Brain microvascular endothelial cell (primary cell): ENCODE measurements at places on chromosomes 12 and 14.

DNA sequence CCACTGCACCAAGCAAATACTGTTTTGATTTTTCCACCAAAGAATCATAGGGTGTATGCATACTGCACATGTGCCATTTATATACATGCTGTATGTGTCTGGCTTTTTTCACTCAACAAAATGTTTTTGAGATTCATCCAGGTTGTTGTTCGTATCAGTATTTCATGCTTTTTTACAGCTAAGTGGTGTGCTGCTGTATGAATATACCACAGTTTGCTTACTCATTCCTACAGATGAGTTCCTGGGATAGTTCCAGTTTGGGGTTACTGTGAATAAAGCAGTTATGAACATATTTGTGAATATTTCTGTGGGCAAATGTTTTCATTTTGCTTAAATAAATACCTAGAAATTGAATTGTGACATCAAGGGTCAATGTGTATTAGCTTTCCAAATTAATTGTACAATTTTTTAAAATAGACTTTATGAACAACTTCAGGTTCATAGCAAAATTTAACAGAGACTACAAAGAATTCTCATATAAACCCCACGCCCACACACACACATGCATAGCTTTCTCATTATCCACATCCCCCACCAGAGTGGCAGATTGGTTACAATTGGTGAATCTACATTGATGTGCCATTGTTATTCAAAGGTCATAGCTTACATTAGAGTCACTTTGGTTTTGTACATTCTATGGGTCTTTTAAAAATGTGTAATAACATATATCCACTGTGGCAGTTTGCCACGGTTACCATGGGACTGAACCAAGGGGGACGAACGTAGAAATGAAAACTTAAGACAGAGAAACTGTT is 6.9 kb upstream of the KRT6A start:
- DNase-seq = peak; percentile 60

DNA sequence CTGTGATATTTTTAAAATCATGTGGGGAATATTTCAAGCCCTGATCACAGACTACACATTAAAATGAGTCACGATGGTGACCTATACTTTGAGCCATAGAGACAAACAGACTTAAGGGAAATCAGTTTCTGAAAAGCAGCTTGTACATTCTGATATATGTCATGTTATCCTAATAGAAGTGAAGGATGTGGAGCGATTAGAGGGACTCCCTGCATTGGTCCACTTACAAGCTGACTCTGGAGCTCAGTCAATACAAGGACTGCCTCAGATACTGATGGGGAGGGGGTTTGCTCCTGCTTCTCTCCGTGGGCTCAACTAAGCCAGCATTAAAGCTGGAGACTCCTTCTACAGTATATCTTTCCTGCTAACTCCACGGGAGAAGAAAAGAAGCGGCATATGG is 173.5 kb downstream of the ALG10B start:
- DNase-seq = no peak

GRCh38 chr12:96107236-96107635 is 71.8 kb upstream of the LTA4H start:
- no peak for DNase-seq

- no peak for DNase-seq
These were observed 162.6 kb upstream of the PLEKHG7 start for GRCh38 chr12:92539976-92540781.

DNA sequence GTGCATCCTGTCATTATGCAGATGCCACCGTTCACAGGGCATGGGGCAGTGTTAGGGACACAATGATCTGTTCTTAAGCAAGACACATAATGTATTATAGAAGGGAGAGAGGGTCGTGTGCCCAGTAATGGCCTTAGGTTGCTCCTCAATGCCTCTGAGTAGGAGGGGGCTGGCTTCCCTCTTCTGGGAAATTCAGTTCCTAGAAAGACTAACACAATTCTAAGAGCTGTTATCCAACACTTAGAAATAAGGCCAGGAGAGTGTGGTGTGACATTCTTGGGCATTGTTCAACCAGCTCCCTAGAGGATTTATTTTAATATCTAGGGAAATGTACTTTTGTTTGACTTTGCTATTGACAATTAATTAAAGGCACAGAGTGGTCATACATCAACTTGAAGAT is 118.5 kb downstream of the ADCK1 start:
- DNase-seq = no peak

- no peak for DNase-seq
These were observed 2.4 kb upstream of the WIF1 start for GRCh38 chr12:65123435-65124063.

GRCh38 chr12:113136128-113136989 is 798 bp upstream of the RASAL1 start:
- no peak for DNase-seq

DNA sequence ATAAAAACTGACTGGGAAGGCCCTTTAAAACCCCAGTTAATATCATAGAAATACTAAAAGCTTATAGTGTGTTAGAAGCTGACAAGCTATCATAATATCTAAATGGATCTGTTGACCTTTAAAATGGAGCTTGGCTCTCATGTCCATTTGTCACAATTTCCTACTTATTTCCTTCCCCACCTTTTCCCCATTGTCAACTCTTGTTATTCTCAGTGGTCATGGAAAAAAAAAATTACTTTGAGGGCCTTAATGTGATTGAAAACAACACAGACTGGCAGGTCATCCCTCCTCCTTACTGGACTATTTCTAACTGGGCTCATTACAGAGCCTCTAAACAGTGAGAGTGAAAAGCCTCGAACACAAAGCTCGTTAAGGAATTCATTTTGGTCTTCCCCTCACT is 13.7 kb upstream of the WNK1 start:
- no peak for DNase-seq

DNA sequence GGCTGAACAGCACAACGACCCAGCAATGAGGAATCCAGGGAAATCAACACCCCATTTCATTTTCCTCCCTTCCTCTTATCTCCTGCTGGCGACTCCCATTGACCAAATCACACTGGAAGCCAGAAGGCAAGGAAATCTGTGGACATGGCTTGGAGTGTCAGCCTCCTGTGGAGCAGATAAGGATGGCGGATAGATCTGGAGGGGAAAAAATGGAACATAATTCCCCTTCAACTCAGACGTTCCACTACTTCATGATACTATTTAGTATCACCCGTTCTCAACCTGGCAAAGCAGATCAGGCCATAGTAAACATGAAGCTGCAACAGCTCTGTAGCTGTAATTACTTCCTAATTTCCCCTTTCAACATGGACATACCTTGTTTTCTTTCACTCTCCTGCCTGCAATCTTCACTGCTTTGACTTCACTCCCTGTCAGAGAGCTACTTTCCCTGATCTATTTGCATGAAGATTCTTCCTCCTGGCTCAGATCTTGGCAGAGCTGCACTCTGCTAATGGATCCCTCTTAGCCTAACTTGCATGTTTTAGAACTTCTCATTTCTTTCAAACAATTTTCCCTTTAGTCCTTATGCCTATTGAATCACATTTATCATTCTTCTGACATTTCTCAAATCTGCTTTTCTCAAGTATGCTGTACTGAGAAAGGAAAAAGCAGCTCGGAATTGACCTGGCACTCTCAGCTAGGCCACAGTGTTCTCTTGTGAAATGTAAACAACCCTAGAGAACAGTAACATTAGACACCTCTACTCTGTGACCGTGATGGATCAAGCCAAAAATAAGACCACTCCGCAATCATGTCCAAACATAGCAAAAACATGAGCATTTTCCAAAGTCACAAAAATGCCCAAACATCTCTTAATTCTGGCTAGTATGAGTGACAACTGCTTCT is 135.1 kb downstream of the ETNK1 start:
- DNase-seq = no peak

GRCh38 chr14:31024577-31025366 is 677 bp upstream of the AP4S1 start:
- DNase-seq = no peak

DNA sequence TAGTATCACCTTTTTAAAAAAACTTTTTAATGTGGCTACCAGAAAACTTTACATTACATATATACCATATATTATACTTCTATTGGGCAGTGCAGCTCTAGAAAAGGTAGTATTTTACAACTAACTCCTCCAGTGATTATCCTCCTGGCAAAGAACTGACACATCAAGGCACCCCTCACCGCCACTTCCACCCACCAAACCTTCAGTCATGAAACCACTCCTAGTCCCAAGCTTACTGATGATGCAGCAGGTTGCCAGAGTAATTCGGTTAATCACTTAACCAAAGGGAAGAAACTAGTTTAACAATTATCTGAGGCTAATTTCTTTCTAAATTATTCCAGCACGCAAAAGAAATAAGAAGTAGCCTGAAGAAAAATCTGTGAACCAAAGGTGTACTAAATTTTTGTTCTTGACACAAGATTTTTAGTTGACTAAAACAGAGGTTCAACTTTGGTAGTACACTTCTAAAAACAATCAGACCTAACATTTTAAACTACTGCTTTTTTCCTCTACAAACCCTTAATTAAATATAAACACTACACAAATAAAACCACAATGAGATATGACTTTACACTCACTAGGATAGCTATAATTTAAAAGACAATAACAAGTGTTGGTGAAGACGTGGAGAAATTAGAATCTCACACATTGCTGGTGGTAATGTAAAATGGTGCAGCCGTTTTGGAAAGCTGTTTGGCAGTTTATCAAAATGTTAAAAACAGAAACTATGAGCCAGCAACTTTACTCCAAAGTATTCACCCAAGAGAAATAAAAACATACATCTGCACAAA is 16.7 kb downstream of the SPPL3 start:
- DNase-seq = no peak

DNA sequence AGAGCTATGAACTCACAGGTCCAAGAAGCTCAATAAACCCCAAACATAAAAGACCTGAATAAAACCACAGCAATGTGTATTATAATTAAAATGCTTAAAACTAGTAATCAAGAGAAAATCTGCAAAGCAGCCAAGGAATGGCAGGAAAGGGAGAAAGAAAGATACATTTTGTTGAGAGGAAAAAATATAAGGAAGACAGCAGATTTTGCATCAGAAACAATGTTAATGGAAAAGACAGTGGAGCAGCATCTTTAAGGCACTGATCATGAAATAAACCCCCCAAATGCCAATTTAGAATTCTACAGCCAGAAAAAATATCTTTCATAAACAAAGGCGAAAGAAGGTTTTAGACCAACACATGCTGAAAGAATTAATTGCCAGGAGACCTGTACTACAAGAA is 39.3 kb downstream of the RAN start:
- no peak for DNase-seq

- no peak for DNase-seq
These were observed 77.6 kb downstream of the SCAF11 start for GRCh38 chr12:45912774-45913173.

DNA sequence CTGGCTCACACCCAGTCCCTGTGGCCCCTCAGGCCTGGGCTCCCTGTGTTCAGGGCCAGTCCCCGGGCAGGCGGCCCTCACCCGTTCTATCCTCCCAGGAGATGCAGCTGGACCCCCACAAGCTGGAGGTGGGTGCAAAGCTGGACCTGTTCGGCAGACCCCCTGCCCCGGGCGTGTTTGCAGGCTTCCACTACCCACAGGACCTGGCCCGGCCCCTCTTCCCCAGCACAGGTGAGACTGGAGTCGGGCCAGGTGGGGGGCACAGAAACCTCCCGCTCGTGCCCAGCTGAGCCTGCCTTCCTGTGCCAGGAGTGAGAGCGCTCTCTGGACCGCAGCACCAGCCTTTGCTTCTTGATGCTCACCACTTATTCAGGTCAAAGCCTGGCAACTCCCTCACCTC is 33.7 kb downstream of the LRCOL1 start:
- no peak for DNase-seq

DNA sequence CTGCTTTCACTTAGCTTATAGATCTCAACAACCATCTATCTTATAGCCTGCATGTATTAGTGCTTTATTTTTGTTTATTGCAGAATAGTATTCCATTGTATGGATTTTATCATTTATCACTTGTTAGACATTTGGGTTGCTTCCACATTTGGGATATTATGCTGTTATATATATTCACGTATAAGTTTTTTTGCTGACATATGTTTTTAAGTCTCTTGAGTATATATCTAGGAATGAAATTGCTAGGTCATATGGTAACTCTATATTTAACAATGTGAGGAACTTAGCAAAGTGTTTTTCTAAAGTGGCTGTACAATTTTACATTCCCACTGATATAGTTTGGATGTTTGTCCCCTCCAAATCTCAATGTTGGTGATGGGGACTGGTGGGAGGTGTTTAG is 208.1 kb downstream of the CPNE8 start:
- DNase-seq = no peak

DNA sequence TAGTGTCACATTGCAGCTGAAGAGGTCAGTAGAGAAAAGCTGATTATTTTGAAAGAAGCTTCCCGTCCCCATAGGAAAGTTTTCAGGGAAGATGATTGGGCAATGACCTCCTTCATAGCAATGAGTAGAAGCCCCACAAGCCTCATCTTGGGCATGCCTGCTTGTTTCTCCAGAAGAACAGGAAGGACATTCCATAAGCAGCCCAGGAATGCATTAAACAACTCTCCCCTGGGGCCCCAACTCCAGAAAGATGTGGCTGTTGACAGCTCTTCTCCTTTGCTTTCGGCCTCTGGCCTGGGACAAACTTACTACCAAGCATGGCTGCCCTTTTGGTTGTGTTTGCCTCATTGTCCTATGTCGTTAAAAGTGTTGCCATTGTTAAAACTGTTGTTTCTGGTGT is 5.7 kb upstream of the VDR start:
- no peak for DNase-seq

- no peak for DNase-seq
These were observed 144.1 kb downstream of the RPAP3 start for GRCh38 chr12:47561746-47562145.

DNA sequence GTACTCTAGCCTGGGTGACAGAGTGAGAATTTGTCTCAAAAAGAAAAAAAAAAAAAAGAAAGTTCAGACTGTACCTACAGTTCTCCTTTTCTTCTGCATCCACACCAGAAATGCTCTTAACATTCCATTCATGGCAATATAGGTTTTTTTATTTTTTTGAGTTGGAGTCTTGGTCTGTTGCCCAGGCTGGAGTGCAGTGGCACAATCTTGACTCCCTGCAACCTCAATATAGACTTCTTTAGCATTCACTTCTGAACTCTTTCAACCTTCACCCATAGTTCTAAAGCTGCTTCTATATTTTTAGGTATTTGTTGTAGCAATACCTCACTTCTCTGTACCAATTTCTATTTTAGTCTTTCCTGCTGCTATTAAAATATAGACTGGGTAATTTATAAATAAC is 1095.7 kb downstream of the FLRT2 start:
- DNase-seq = no peak

DNA sequence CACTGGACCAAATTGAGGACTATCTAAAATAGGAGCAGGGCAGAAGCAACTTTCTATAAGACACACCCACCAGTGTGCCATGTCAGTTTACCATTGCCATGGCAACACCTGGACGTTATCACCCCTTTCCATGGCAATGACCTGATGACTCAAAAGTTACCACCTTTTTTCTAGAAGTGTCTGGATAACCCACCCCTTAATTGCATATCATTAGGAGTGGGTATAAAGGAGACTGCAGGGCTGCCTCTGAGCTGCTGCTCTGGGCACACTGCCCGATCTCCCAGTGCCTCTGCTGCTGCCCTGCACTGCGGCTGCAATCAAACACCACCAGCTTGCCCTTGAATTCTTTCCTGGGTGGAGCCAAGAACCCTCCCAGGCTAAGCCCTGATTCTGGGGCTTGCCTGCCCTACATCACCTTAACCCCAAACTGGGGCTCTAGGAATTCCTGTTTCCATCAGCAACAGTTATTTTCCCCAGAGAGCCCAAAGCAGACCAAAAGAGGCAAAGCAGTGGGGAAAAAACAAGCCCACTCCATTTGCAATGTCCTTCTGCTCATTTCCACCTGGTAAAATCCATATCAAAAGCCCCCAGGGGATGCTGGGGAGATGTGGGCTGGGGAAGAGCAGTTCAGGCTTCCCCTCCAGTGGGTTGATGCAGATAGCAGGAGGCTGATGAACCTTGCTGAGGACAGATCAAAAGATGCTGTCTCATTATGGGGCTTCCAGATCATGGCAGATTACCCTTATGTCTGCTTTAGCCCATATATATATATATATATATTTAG is 129.5 kb upstream of the NCOR2 start:
- DNase-seq = no peak
